ENCODE measurements at places on chromosomes 5 and 9.

DNA sequence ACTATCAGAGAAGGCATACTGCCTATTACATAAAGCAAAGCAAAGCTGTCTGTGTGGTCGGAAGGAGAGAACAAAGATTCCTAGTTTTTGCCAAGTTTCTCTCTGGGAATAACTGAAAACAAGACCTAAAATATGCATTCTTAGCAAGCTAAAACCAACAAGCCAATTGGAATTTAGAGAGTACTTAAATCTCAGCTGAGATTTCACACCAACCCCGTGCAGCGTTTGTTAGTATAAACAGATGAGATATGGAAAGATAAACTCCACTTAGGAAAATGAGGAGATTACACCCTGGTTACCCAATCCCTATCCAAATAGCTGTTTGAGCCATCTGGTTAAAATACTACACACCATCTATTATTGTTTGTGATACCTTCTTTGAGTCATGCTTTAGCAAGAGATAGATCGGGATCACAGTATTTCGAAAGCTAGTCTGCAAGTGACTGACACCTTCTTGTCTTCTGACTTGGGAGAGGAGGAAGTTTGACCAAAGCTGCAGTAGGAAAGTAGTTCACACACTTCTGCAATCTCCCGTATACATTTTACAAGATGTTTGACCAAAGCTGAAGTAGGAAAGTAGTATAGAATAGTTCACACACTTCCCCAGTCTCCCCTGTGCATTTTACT is 18.2 kb downstream of the FAF2 start:
- DNase-seq: peak; percentile 79

GRCh38 chr5:150945947-150946346 is 41.2 kb upstream of the ZNF300 start:
- no peak for DNase-seq

DNA sequence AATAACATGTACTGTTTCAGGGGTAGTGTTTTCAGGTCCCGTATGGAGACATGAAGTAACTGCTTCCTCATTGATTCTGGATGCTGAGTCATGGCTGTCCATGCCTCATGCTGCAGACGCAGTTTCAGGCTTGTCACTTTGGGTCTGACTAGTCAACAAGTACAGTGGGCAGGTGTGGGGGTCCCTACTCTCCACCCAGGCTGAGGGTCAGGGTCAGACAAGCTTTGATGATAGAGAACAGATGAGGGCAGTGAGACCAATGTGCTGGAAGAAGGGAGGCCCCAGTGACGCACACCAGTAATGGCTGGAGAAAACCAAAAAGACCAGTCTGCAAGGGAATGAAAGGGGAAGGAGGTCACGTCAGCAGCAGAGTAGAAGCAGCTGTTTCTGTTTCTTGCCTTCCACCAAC is 80.0 kb upstream of the NFIL3 start:
- peak; percentile 12 for DNase-seq

DNA sequence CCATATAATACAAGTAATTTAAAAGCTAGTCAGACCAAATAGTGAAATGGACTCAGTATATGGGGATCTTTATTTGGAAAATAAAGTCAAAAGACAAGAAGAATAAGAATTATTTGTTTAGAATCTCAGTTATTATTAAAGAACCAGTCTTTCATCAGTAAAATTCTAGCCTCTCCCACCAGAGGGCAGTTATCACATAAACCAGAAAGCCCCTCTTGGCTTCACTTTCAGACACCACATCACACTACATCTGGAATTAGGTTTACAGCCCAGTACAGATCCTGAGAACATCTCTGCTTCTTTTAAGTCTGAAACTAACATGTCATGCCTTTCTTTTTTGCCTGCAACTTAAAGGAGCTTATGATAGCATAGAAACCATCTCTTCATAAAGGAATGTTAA is 12.2 kb upstream of the HSPB3 start:
- DNase-seq: no peak

DNA sequence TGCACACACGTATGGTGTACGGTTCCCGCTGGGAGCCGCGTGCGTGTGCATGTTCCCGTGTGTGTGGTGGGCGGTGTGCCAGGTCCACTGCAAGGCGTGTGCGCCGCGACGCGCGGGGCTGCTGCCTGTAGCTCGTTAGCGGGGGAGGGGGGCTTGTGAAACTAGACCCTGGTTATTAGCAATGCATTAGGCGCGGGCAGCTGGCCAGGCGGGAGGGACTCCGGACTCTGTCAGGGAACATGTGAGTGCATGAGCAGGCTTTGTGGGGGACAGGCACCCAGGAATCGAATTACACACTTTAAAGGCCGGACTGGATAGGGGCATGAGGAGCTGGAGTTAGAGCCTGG is 32.2 kb upstream of the ENHO start:
- no peak for DNase-seq

DNA sequence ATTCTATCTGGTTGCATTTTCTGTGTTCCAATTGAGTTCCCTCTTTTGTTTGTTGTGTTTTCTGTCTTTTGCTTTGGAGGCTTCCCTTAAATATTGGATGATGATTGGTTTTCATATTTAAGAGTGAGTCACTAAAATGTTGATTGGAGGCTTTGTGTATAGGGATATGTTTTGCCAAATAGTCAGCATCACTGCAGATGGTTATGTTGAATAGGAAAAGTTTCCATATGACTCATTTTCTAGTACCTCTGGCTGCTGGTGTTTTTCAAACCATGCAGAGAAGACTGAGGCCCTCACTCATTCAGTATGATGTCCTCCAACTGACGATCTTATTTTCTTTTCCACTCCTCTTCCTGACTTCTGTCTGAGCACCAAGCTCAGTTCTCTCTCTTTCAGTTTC is 1290.0 kb downstream of the EFNA5 start:
- no peak for DNase-seq

DNA sequence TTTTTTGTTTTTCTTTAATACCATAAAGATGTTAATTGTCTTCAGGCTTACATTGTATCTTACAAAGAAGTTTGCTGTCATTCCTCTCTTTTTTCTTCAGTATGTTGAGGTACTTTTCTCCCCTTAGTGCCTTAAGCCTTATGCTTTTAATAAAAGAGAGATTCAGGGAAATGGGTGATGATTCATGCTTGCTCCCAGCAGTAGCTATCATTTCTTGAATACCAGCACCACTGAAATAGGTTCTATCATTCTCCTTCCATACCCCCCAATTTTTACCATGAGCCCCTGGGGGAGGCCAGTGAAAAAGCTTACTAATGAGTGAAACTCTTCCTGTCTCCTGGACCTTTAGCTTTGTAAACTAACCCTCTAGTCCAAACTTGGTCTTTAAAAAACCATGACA is 165.0 kb downstream of the FBXL7 start:
- DNase-seq: no peak

- DNase-seq: no peak
Observed at GRCh38 chr5:149338364-149338763, 6.9 kb upstream of the GRPEL2 start.

- no peak for DNase-seq
Observed at GRCh38 chr9:120324996-120325642, 254.8 kb downstream of the CDK5RAP2 start.

DNA sequence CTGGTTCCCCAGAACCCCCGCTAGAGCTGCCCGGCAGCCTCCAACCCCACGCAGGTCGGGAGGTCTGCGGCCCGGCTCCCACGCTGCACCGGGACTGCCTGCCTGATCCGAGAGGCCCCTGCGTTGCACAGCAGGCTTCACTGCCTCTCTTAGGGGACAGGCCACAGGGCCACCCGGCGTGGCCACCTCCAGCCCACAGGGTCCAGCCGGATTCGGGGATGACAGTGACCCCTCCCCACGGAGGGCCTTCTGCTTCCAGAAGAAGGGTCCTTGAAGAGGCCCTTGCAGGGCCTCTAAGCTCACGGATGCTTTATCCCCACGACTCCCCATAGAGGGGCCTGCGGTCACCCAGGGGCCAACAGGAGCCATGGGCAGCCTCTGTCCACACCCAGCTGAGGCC is 66.1 kb upstream of the PPP1R26 start:
- DNase-seq: no peak

DNA sequence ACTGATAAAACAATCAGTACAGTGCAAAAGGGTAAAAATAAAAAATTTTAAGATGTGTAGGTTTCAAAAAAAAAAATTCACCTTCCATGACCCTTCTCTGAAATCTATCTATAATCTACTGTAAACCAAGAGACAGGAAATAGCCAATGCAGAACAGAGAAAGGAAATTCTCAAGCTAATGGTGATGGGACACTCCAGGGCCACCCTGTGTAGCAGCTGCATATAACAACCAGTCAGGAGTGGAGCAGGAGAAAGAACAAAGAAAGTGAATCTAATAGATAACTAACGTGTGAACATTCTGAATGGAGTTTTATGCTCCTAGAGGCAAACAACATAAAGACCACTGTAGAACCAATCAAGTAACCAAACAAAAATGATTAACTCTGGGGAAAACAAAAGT is 16.6 kb downstream of the SPTLC1 start:
- DNase-seq: no peak

GRCh38 chr5:27814286-27814685 is 775.9 kb upstream of the CDH9 start:
- DNase-seq: no peak

GRCh38 chr9:130053504-130054324 is at the start of gene GPR107:
TSS of gene GPR107 (plus strand) at chr9:130053906. CDS start at chr9:130053933, 27 bp downstream.
- peak; percentile 71 for DNase-seq

DNA sequence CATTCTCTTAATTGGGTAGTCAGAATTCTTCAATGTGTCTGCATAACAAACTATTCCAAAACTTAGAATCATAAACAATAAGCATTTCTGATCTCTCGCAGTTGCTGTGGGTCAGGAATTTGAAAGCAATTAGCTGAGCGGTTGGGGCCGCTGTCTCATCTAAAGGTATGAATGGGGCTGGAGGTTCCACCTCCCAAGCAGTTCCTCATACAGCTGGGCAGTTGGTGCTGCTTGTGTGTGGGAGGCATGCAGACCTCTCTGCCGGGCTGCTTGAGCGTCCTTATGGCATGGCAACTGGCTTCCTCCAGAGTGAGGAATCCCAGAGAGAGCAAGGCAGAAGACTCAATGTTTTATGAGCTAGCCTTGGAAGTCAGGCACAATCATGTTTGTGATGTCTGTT is 30.2 kb upstream of the SEMA4D start:
- no peak for DNase-seq

- DNase-seq: no peak
Observed at GRCh38 chr5:141597814-141598213, 21.0 kb downstream of the DIAPH1 start.

GRCh38 chr9:108413809-108414208 is 442.0 kb downstream of the ACTL7B start:
- DNase-seq: no peak

DNA sequence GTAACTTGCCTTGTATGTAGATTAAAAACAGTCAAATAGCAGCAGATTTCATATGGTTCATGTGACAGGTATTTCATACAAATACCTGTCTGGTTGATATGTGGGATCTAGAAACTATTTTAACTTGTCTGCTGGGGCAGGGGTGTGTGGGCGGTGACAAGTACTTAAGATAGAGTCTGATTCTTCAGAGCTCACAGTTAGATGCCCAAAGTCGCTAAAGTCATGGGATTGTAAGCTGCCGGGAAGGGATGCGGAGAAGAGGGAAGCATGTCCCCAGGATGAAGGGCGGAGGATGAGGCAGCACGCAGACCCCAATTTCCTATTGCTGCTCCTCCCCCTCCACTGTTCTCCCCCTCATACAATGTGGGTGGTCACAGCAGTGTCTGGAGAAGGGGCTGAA is 13.3 kb downstream of the ANXA6 start:
- no peak for DNase-seq

Data from HL-60 (cell line).